Transverse colon (tissue), 4 donors: ENCODE measurements at places on chromosomes 4 and X. TPM values are rescaled to one million over a fixed set of nuclear protein-coding genes. Genes with fewer than 3 reads are reported as not detected.

Gene GPR119
- not detected for total RNA-seq

Gene DDX60
- 26.9 TPM for total RNA-seq

Gene PRICKLE3
- 39.6 TPM for total RNA-seq

Gene TLR6
- 1.6 TPM for total RNA-seq

Gene NEUROG2
- total RNA-seq: not detected

Gene ZNF674
- 11.0 TPM for total RNA-seq

Gene RNF150
- total RNA-seq: 7.9 TPM

Gene FDCSP
- 15.4 TPM for total RNA-seq

Gene MAGEC2
- not detected for total RNA-seq

Gene MAMLD1
- 1.2 TPM for total RNA-seq

Gene GALNT7
- 31.4 TPM for total RNA-seq

Gene MAGEA10
- total RNA-seq: not detected

Gene SSR4
- total RNA-seq: 16.1 TPM

Gene SASH3
- total RNA-seq: 1.6 TPM

GRCh38 chr4:142567199-142567598 lies 278.9 kb downstream of the INPP4B start:
- peak; percentile 35 for DNase-seq

GRCh38 chrX:39536211-39536610 lies 561.5 kb downstream of the BCOR start:
- DNase-seq: no peak

DNA sequence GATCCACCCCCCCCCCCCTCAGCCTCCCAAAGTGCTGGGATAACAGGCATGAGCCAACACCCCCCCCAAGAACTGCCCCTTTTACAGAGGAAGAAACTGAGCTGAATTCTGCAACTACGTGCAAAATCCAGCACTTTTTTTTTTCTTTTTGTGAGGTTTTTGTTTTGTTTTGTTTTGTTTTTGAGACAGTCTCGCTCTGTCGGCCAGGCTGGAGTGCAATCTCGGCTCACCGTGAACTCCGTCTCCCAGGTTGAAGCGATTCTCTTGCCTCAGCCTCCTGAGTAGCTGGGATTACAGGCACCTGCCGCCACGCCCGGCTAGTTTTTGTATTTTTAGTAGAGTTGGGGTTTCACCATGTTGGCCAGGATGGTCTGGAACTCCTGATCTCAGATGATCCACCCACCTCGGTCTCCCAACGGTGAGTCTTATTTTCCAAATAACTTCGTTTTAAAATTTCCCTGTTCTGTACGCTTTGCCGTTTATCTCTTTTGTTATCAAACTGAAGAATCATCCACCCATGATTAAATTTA lies 4.9 kb downstream of the CRLF2 start:
- DNase-seq: no peak

DNA sequence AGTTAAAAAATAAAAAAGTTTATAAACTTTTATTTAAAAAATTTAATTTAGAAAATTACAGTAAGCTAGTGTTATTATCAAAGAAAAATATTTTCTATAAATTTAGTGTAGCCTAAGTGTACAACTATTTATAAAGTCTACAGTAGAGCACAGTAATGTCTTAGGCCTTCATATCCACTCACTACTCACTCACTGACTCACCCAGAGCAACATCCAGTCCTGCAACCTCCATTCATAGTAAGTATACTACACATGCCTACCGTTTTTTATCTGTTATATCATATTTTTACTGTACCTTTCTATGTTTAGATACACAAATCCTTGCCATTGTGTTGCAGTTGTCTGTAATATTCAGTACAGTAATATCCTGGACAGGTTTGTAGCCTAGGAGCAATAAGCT lies 129.0 kb upstream of the FAM47B start:
- DNase-seq: no peak

DNA sequence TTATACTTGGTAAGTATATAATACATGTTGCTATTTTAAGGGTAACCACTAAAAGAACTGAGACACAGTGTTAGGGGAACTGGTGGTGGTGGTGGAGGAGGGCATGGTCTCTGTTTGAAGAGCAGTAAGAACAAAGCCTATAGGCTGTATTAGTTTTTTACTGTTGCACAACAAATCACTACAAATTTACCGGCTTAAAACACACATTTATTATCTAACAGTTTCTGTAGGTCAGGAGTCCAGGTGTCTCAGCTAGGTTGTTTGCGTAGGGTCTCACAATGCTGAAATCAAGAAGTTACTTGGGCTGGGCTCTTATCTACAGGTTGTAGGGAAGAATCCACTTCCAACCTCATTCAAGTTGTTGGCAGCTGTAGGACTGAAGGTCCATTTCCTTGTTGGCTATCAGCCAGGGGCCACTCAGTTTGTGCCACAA lies 52.6 kb downstream of the CASK start:
- DNase-seq: peak; percentile 41

DNA sequence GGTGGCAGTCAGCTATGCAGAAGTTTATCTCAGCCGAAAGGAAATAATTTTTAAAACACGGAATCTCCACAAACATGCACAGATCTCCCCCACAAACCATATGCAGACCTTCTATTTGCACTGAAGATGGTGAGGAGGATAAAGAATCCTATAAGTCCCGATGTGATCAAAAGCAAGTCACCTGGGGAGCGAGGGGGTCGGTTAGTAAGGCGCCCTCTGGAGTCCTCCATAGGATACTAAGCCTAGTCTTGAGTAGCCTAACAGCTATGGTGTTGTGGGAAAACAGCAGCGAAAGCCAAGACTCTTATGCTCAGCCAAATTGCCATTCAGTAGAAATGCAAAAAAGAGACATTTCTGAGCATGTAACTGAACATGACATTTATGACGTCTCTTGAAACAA lies 210.9 kb downstream of the FRMPD4 start:
- no peak for DNase-seq

DNA sequence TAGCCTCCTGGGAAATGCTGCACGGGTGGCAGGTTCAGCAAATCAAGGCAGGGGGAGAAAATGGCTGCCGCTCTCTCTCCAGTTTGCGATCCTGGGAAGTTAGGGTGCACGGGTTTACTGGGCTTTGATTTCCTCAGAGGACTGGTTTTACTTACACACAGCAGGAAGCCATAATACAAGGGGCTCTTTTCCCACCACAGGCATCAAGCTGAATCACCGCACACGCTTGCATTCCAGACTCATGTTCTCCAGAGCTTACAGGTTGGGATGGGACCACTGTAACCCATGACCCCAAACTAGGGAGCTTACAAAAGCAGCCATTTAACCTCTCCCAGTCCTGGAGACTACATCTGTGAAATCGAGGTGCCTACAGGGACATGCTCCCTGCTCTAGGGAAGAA lies 159.8 kb downstream of the DHRSX start:
- no peak for DNase-seq

GRCh38 chr4:8736090-8736825 lies 135.4 kb downstream of the HMX1 start:
- DNase-seq: no peak

DNA sequence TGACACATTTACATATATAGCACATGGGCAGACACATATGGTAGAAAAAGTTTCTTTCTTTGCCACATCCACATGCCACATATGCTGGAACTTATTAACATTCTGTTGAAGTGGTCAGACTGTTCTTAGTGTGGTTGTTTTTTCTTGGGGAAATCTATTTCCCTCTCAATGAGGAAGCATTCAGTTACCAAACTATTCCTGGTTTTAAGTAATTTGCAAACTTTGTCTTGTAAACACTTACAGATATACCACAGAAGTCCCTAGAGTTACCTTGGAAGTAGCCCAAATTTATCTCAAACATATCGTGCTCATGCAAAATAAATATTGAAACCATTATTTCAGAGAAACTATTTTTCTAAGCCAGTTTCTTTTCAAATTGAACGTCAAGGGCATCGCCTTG lies 625.5 kb upstream of the INTU start:
- DNase-seq: no peak

DNA sequence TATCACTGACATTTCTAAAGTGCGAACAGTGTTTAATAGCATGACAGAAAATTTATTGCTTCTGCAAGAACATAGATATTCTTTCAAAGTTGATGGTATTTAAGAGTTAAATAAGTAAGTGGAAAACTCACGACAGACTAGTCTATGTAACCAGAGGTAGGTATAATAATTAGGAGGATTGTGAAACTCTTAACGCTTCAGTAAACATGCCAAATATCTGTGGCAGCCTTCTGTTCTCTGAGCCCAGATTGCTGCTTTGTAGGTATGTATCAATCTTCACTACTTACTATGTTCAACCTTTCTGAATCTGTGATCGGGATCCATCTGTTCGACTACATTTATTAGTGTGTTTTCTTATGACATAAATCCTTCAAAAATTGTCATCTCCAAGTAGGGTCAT lies 53.6 kb upstream of the SPANXB1 start:
- DNase-seq: no peak

DNA sequence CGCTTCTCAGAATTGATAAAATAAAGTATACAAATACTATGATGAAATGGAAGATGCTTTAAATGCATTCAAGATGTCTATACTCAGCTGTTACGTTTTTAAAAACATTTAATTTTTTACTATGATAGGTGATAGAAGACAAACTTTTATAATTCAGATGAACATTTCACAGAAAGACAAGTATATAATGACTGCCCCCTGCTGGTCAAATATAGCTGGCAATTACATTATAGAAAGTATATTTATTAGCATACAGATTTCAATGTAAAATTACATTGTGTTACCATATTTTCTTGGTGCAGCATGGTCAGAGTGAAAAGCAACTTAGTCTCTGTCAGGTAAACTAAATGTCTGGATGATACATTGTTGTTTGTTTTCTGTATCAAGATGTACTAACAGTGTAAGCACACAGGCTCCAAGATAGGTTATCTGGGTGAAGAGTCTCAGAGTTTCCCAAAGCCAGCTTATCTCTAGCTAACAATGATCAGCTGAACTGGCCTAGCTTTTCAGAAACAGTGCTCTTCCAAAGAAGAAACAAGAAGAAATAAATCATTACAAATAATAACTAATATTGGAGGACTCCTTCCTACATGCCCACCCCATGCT lies 54.1 kb downstream of the SRPX start:
- DNase-seq: no peak

GRCh38 chr4:11618666-11619282 lies 190.1 kb upstream of the HS3ST1 start:
- DNase-seq: no peak

- DNase-seq: no peak
Observed at GRCh38 chr4:4848540-4848939, 10.9 kb upstream of the MSX1 start.

DNA sequence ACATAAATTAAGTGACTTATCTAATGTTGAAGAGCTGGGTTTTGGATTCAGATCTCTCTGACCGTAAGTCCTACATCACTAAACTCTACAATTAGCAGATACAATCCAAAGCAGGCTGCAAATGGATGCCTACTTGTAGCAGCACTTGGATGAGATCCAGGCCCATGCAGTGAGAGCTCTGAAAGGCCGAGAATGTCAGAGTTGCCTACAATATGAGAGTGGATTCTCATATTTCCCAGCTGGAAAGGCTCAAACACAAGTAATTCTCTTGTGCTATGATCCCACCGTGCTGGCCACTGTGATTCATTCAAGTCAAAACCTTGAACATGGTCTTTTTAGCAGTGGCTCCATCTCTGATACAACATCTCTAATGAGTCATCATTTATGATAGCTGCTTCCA lies 125.4 kb upstream of the CHRDL1 start:
- DNase-seq: no peak

- no peak for DNase-seq
Observed at GRCh38 chr4:77797239-77797638, 21.9 kb downstream of the CNOT6L start.

DNA sequence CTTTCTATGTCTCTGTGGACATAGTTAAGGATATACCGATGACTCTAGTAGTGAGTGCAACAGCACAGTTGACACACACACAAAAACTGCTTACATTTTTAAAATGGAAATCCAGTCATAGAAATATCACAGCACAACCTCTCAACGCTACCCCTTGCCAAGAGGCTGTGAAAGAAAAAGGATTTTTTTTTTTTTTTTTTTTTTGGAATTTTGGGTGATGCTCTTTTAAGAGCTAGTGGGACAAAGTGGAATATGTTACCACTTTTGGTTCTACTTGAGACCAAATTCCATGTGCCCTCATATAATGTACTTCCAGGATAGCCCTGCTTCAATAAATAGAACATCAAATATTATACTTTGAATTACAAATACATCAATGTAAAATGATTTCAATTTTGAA lies 381.1 kb upstream of the MAGEB2 start:
- DNase-seq: no peak

DNA sequence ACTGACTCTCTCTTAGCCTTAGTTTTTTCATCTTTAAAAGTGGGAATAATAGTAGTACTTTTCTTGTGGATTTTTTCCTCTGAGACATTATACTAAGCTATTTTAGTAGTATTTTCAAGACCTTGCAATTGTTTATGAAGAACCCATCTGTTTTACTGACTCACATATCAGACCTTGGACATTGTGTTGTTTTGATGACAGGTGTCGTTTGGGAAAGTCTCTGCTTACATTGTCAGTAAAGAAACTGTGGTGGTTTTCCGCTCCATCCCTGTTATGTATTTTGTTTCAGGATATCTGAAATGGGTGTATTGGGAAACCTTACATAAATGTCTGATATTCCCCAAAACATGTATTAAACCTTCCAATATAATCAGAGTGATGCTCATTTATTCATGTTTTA lies 92.2 kb downstream of the STIM2 start:
- no peak for DNase-seq

DNA sequence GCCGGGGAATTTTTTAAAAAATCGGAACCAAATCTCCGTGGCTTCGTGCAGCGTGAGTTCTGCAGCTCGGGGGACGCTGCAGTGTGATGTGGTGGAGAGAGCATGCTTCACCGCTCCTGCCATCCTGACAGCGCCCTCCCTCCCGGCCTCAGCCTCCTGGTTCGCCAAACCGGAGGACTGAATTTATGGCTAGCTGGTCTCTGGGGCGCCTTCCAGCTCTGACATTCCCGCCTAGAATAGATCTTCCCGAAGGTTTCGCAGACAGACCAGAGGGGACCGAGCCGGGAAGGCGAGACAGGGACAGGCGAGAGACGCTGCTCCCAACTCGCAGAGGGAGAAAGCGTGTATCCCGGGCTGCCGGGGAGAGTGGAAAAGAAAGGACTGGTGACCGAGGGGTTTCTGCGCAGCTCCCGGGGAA lies 25.9 kb downstream of the HOPX start:
- peak; percentile 26 for DNase-seq

- DNase-seq: no peak
Observed at GRCh38 chr4:118396881-118397622, 44.2 kb upstream of the PRSS12 start.

DNA sequence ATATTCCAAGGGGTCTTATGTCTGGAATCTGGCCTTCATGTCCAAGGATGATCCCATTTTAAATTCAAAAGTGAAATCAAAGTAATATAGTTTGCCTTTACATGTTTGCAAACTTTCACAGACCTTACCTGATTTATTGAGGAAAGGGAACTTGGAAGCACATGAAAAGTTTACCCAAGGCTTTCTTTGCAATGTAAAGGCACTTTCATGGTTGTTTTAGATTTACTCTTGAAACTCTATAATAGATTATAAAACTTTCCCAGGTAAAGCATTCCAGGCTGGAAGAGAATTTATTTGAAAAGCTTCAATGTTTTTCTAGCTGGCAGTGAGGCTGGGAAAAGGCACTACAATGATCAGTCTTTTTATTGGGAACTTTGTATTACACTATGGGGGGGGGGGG lies 842.8 kb upstream of the DIAPH2 start:
- DNase-seq: no peak
